Cortex of kidney (tissue), 1 donor: ENCODE measurements at places on chromosomes 2 and 18.

DNA sequence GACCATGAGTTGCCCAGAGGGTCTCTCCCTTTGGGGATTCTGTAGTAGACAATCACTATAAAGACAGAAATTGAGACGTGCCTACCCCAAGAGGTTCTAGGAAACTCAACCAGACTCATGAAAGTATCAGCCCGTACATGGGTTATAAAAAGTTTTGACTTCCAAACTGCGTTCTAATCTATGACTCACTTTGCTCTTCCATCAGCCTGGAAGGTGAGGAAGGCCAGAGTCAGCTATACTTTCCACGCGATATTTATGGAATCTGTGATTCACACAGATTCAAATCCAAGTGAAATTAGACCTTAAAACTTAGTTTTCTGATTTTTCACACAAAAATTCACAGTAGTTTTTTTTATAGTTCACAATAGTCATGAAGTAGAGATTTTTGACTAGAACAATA lies 7.7 kb upstream of the LYPD1 start:
- DNase-seq = no peak

- DNase-seq = no peak
These were observed 10.7 kb upstream of the WDSUB1 start for GRCh38 chr2:159297042-159297707.

DNA sequence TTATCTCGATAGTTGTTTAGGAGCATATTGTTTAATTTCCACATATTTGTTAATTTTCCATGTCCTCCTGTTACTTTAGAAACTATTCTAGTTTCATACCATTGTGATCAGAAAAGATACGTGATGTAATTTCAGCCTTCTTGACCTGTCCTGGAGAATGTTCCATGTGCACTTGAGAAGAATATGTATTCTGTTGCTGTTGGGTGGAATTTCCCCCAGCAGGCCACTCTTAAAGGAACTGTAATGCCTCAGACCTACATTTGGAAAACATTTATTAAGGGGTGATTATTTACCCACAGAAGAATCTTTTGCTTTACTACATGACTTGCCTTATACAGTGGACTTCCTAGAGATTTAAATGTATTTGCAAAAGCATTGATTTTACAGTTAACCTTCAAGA lies 55.5 kb downstream of the LIMS1 start:
- no peak for DNase-seq

- no peak for DNase-seq
These were observed 834 bp upstream of the BUB1 start for GRCh38 chr2:110678457-110679336.

DNA sequence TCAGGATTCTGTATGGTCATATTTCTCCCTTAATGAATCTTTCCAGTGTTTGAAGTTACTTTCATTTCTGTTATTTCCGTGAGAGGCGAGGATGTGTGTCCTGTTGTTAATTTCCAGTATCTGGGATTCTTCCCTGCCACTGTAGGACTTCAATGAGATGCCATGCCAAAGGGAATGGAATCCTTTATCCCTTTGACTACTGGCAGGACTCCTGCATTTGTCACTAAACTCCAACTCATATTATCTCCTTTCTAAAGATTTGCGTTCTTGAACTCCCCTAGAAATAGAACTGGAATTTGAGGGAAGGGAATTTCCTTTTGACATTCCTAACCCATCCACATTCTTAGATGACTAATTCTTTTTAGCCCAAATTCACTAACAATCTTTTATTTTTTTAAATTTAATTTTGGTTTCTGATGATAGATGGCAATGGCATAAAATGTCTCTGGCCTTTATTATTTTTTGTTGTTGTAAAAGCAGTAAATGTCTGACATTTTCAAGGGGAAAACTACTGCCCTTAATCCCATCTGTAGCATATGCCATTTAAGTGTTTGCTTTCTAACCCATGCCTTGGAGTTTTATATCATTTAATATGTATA lies 87.8 kb upstream of the EML6 start:
- DNase-seq = no peak

GRCh38 chr2:40859617-40860016 lies 407.7 kb upstream of the SLC8A1 start:
- DNase-seq = no peak

DNA sequence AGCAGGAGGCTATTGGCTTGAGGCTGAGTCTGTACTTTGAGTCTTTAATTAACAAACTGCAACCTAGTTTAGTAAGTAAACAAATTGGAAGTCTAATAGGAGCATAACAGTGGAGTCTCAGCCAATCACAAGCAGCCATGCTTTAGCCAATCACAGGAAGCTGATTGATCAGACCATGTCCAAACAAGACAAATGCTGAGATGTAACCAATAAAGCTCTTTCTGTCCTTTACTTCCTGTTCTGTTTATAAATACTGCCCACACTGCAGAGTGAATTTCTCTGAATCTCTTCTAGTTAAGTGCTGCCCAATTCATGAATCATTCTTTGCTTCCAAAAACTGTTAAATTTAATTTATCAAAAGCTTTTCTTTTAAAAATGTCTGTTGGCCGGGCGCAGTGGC lies 146.6 kb upstream of the DLX2 start:
- no peak for DNase-seq

DNA sequence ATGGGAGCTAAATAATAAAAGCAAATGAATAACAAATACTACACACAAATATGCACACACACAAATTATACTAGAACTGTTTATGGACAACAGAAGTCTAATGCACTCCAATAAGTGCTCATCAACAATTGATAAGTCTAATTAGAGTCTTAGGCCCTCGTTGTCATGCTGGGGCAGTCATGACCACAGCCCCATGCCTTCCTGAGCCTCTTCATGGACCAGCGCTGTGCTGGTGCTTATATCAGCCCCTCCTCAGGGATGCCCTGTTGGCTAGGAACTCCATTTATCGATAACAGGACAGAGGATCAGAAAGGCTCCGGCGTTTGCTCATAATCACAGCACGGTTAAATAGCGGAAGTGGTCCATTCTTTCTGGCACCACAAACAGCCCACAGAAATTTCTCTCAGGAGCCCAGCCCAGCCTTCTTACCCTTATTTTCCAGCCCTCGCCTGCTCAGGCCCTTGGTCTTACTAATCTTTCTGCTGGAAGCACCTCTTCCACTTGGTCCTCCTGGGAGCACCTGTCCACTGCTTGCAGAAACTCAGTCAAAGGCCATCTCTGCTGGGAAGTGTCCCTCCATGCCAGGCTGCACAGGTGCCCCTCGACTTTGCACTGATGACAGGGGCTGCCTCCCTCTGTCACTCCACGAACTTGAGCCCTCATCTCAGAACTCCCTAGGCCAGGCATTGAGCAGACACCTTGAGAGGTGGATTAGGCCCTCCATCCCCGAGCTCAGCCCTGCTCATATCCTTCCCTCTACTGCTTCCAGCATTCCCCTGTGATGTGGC lies 500.2 kb upstream of the HS6ST1 start:
- no peak for DNase-seq

GRCh38 chr2:239544918-239545465 lies 144.2 kb upstream of the HDAC4 start:
- DNase-seq = no peak

- no peak for DNase-seq
These were observed 128.5 kb upstream of the LGALSL start for GRCh38 chr2:64325477-64325851.

GRCh38 chr2:133690780-133691179 lies 122.5 kb upstream of the NCKAP5 start:
- no peak for DNase-seq

- DNase-seq = no peak
These were observed 55.6 kb downstream of the MTX2 start for GRCh38 chr2:176324862-176325261.

- DNase-seq = no peak
These were observed 201.8 kb upstream of the FN1 start for GRCh38 chr2:215637651-215638050.

- no peak for DNase-seq
These were observed 38.5 kb upstream of the CSRNP3 start for GRCh38 chr2:165431014-165431413.

DNA sequence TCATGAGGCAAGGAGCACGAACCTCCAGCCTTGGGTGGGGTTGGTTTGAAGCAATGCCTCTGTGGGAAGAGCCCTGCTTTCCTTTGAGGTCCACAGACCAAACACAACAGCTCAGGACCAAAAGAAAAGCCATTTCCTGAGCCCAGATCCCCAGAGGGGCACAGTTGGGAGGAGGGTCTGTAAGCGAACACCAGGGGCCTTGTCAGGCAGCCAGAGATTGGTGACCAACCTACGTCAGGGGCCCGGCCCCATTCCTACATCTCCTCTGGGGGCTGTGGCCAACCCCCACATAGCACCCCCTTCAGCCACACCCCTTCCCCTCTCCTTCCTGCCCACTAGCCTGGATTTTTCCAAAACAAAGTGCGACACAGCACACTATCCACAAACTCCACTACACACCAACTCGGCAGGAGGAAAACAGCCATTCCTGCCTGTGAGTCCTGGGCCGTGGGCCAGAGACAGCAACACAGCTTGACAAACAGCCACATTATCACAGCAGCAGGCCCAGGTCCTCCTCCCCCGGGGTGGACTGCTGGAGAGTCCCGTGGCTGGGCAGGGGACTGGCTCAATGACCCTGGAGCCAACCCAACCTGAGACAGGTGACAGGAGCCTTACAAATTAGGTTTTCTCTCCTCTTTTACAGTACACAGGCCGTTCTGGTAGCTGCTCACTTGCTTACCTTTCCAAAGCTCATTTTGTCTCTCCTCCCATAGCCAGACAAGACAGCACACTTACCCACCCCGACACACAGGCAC lies 98.8 kb downstream of the TNS1 start:
- DNase-seq = no peak

DNA sequence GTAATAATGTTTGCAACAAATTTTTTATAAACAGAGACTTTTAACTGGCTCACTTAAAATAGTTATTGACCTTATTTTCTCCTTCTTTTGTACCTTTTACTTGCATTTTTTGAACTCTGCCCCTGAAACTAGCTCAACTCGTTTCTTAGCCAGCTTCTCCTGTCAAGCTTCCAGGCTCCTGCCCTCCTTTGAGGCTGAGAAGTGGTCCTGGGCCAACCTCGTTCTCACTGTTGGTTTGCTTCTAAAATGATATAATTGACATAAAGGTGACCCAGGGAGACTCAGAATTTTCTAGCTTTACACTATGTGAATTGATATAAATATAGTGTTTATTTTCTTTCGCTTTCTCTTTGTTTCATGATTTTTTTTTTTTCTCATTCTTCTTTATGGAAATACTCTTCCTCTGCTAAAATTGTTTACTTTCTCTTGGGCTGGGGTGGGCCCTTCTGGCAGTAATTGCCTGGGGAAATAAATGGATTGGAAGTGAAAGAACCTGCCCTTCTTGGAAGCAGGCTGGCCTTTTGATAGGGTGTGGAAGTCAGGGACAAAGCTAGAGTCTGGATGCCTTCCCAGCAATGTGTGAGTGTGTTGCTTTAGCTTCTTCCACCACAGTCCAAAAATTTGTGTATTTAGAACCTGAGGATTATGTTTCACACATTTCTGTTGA lies 30.7 kb downstream of the GPD2 start:
- no peak for DNase-seq

GRCh38 chr2:239245107-239245506 lies 155.7 kb downstream of the HDAC4 start:
- DNase-seq = no peak

DNA sequence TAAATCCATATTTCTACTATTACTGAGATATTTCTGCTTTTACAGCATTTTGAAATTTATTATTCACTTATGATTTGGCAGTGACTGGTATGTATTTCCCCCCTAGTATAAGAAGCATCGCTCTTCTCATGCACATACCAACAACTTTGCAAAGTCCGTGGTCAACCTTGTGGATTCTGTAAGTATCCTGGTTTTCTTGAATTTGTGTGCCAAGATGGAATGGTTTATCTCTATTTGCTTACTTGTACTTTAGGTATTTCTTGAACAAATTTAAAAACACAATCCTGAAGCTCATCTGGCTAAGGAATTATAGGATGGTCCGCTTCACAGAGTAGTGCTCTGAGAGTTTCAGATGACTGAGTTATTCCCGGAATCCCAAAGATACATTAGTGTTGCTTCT lies 85.0 kb upstream of the FAM237A start:
- no peak for DNase-seq

- no peak for DNase-seq
These were observed 34.2 kb downstream of the ROCK2 start for GRCh38 chr2:11310212-11310611.

GRCh38 chr18:58394602-58395425 lies 234.1 kb downstream of the ALPK2 start:
- DNase-seq = no peak
